ENCODE measurements at places on chromosomes 1 and 21. TPM values are rescaled to one million over a fixed set of nuclear protein-coding genes. Genes with fewer than 3 reads are reported as not detected.

The CSRP1 gene
- total RNA-seq: 402 TPM

GRCh38 chr1:33320619-33321165 lies at the start of gene A3GALT2:
TSS of gene A3GALT2 (minus strand) at chr1:33321098. CDS start at chr1:33321098, 0 bp downstream.
- DNase-seq: no peak

GRCh38 chr21:10272216-10272615 lies 249.2 kb upstream of the TPTE start:
- no peak for DNase-seq

DNA sequence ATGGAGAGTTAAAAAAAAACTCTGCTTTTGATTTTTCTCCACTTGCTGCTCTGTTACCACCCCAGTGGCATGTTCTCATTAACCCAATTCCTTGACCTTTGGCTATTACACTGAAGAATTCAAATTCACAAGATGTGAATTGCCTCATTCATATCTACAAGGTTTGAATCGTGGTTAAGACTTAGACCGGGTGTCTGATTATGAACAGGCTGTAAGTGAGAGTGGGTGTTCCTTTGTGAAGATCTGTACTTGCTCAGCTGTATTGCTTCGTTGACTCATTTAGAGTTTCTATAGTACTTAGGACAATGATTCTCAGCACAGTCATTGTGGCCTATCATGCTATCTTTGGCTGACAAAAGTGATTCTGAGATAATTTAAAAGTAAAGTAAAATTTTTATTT lies 36.4 kb downstream of the DNM3 start:
- no peak for DNase-seq

The ASTN1 gene
- total RNA-seq: 0.13 TPM

DNA sequence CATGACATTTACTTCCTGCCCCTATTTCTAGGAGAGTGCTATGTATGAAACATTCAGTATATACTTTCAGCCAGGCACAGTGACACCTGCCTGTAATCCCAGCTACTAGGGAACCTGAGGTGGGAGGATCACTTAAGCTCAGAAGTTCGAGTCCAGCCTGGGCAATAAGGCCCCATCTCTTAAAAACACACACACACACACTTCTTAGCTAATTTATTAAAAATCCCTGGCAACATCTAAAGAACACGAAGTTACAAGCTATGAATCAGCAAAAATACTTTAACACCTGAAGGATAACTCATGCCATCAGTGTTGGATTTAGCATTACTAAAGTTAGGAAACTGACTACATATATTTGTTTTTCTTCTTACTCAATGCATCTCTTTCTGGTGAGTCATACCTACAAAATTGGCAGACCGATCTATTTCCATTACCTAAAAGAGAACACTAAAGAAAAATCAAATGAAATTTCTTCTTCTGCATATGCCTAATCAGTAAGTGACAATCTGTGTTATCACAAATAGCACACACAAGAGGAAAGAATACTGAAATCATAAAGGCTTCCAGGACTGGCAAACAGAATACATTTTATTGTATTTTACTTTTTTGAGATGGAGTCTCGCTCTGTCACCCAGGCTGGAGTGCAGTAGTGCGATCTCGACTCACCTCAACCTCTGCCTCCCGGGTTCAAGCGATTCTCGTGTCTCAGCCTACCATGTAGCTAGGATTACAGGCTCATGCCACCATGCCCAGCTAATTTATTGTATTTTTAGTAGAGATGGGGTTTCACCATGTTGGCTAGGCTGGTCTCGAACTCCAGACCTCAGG lies 41.4 kb downstream of the RNF115 start:
- no peak for DNase-seq

DNA sequence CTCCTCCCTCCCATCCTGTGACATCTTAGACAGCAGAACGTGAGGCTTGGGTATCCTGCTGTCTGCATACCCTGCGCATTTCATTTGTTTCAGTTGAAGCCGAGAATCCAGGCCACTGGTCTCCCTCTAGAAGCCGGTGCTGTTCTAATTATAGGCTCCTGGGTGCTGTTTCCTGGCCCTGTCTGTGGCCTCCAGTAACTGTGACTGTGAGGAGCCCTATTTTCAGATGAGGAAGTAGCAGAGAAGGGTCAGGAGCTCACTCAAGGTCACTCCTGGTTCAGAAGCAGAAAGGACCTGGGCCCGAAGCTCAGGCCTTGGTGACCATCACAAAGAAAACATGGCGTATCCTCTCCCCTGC lies 24.0 kb downstream of the COQ8A start:
- DNase-seq: no peak

The PGLYRP4 gene
- not detected for total RNA-seq

GRCh38 chr1:87330057-87330884 lies 1.6 kb downstream of the LMO4 start:
- DNase-seq: peak; percentile 50

GRCh38 chr1:222018041-222018440 lies 276.2 kb upstream of the DUSP10 start:
- no peak for DNase-seq

DNA sequence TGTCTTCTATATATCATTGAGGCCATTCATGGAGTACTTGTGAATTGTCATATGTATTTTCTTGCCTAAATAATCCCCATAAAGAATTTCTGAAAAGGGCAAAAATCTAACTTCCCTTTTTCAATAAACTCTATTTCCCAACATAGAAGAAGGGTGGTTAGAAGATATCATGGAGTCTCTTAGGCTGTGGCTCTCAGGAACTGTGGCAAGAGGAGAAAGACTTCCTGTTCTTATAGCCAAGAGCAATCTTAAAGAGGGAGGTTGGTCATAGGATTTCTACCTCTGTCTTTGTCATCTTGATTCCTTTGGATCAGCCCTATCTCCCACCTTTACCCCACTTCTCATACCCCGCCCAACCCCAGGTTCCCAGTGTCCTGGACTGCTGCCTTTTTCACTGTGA lies 175.8 kb downstream of the TYW3 start:
- DNase-seq: no peak

The CHODL gene
- 0.45 TPM for total RNA-seq

The OR6K3 gene
- not detected for total RNA-seq

GRCh38 chr1:89682611-89683010 lies 49.7 kb downstream of the LRRC8C start:
- no peak for DNase-seq

DNA sequence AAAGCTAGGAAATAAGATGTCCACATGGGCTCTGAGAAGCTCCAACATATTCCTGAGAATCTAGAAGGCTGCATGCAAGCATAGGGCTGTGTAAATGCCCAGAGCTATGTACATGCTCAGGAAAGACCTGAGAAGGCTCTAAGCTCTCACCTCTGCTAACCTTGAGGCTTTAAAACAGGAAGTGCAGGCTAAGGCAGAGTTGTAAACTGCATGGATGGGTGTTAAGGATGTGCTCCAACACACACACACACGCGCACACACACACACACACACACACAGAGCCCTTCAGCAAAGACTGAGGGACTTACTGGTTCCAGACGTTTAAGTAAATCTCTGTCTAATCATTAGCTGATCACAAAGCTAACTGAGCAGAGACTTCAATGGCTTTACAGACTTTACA lies 162.9 kb downstream of the TRABD2B start:
- DNase-seq: no peak

- no peak for DNase-seq
These were observed 87.7 kb downstream of the RAB3GAP2 start for GRCh38 chr1:220184506-220184905.

- DNase-seq: no peak
These were observed 247.1 kb downstream of the CHRM3 start for GRCh38 chr1:239633432-239633831.

DNA sequence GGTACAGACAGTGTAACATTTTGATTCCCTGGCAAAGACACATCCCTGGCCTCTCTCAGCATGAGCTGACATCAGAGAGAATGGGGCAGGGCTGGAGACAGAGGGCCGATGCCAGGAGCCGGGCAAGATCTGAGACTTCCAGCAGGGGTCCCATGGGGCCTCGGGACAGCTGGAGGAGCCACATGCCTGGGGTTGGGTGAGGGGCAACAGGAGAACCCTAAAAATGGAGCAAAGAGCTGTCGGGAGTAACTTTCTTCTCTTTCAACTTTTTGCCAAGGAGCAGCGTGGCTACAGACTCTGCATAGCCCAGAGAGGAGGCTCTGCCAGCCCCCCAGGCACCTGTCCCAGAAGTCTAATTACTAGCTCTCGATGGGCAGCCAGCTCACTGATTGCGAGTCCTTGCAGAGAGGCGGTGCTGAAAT lies 130.8 kb downstream of the LACTBL1 start:
- DNase-seq: peak; percentile 86

DNA sequence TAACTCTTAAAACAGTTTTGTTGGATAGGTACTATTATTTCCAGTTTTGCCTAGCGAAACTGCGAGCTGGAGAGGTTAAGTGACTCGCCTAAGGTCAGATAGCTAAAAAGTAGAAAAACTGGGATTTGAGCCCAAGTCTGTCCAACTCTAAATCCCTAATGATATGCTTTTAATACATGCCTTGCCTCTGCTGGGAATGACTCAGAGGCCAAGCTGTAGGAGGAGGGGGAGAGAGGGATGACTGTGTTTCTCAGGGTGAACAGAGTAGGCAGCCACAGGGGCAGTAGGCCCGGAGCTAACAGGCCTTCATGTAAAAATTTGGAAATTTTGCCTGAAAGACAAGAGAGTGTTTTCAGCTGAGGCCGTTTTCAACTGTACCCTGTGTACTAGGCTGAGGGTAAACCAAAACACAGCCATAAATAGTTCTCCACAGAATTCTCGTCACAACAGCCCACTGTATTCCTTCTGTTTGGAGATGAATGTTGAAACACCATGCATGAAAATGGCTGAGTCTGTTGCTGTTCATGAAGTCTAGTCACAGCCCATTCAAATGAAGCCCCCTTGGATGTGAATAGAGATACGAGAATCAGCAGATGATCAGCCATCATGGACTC lies 107.5 kb upstream of the HOOK1 start:
- DNase-seq: no peak

GRCh38 chr1:110903853-110904500 lies 31.0 kb downstream of the CD53 start:
- no peak for DNase-seq

The PGBD5 gene
- 8.6 TPM for total RNA-seq

- DNase-seq: no peak
These were observed 2.4 kb downstream of the DNAJC6 start for GRCh38 chr1:65311760-65312159.

DNA sequence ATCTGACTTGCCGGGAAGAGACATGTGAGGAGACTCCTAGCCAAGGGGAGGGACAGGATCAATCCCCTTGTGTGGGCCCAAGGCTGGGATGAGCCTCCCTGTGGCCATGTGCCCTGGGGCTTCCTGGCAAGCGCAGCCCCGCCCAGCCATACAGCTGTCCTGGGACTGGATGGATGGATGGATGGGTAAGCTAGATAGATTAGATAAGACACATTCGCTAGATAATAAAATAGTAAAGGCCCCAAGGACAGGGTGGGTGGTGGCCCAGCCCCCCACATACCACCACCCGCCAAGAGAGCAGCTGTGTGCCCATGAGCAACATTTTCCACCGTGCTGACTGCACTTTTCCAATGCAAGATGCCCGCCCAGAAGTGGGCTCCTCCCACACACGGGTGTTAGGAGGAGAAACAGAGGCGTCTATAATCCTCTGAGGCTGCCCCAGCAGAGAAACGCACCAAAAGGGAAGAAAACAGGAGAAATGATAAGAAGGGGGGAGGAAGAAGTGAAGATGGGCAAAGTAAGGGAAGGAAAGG lies 25.1 kb downstream of the ZBTB17 start:
- no peak for DNase-seq

The CGN gene
- 9.7 TPM for total RNA-seq

The ESPN gene
- not detected for total RNA-seq

DNA sequence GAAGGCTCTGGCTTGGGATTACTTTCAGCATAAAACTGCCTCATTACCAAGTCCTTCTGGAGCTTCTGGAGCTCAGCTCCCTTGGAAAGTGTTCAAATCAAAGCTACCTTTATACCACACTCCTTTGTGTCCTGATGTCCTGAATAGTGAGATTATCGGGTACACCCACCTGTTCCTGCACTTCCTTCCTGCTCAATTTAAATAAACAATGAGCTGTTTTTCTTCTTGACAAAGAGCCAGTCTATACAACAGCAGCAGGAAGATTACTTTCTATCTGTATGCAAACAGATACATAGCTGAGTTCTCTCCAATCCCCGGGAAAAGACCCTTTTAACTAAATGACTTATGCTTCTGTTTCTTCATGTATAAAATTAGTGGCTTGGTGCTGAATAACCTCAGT lies 258.0 kb upstream of the FMN2 start:
- DNase-seq: no peak

DNA sequence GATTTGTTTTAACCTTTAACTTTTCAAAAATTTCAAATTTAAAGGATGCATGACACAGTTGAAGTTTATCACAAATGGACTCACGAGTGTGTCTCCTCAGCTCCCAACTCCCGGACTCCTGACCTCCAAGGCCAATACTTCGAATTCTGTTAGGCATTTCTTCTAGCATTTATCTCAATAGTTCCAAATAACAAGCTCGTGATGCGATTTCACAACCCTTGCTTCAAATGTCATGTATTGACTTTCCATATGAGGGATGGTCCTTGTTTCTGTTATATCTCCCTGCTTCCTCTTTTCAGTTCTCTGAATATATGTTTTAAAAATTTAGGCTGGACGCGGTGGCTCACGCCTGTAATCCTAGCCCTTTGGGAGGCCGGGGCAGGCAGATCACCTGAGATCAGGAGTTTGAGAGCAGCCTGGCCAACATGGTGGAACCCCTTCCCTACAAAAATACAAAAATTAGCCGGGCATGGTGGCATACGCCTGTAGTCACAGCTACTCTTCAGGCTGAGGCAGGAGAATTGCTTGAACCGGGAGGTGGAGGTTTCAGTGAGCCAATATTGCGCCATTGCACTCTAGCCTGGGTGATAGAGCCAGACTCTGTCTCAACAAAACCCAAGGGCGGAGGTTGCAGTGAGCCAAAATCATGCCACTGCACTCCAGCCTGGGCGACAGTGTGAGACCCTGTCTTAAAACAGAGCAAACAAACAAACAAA lies 52.0 kb upstream of the TINAGL1 start:
- DNase-seq: no peak

DNA sequence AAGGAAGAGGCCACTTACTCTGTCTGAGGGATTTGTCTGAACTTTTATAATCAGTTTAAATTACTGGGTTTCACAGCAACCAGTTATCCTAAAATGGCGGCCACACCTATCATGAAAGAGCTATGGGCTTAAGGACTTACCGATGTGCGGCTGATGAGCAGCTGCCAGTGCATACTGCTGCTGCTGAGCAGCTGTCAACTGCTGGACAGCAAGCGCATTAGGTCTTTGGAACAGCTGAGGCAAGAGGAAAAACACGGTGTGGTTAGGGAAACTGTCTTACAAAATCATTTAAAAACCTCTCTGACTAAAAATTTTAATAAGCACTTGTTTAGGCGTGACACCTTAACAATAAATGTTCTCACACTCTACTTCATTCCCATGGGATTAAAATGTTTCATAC lies 72.6 kb upstream of the SDC3 start:
- no peak for DNase-seq

- DNase-seq: no peak
These were observed 3.8 kb upstream of the B3GALT2 start for GRCh38 chr1:193190096-193190744.

GRCh38 chr1:167861664-167862381 lies 52.1 kb downstream of the ADCY10 start:
- no peak for DNase-seq

The C1QTNF12 gene
- not detected for total RNA-seq

- no peak for DNase-seq
These were observed 20.6 kb downstream of the KPNA6 start for GRCh38 chr1:32128479-32128878.

The KRTAP11-1 gene
- total RNA-seq: not detected

The B3GALT5 gene
- total RNA-seq: 0.27 TPM

The SPOCD1 gene
- 0.22 TPM for total RNA-seq

GRCh38 chr1:229263254-229263653 lies 7.7 kb upstream of the RAB4A start:
- no peak for DNase-seq

- DNase-seq: no peak
These were observed 109.8 kb downstream of the MAST2 start for GRCh38 chr1:45913183-45913683.

All from thyroid gland (tissue), 4 donors.